ENCODE measurements at places on chromosomes 16 and 17.

DNA sequence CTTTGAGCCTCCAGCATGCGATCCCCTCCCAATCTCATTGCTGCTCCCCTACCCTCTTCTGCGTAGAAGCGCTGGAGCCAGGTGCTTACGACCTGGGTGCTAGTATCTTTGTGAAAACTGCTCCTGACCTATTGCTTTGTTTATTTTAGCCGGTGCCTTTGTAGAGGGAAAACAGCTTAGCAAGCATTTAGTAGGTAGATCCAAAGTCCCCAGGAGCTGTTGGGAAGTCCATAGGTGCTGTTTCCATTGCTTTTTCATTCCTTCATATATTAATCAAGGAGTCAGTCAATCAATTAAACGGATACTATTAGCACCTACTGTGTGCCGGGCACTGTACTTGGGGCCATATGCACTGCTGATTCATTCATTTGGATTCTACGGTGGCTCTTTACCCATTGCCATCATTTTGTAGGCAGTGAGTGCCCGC lies 497.6 kb downstream of the WWOX start:
- no peak for DNase-seq

DNA sequence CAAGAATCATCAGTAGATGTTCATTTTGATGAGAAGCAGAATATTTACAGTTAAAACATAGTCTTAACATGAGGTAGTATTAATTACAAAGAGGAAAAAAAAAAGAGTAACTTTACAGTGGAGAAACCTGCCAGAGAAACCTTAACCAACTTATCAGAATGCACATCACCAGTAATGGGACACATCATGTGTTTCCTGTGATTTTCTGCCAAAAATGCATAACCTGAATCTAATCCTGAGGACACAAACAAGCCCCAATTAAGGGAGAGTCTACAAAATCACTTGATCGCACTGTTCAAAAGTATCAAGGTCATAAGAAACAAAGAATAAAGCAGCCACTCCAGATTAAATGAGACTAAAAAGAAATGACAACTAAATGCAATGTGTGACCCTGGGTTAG lies 18.2 kb upstream of the QRICH2 start:
- no peak for DNase-seq

DNA sequence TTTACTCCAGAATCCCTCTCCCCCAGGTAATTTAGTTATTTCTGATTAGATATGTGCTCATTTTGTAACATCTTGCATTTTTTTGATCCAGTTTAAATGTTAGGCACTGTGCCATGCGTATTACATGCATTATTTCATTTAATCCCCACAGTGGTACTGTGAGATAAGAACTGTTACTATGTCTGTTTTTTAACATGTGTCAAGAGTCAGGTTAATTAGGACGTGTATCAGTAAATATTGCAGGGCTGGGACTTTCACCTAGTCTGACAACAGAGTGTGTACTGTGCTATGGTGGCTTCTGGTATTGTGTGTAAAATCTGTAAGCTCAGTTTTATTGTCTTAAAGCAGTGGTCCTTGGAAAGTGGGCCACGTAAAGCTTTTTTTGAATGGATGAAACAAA lies 10.6 kb downstream of the RSPRY1 start:
- no peak for DNase-seq

GRCh38 chr16:17998550-17998949 lies 338.0 kb downstream of the NPIPA8 start:
- no peak for DNase-seq

Data from RWPE1 (cell line).